ENCODE measurements at places on chromosomes 12 and 14.

DNA sequence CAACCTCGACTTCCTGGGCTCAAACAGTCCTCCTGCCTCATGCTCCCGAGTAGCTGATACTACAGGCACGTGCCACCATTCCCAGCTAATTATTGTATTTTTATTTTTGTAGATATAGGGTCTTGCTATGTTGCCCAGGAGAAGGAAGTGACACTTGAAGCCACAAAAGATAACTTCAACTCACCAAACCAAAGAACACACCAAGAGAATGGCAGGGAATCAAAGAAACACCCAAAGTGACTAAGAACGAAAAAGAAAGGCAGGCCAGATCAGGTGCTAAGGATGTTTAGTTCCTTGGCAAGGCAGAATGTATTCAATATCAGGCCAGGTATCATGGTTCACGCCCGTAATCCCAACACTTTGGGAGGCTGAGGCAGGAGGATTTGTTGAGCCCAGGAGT lies 10.1 kb upstream of the TPCN1 start:
- no peak for DNase-seq

GRCh38 chr12:75154388-75154787 lies 55.3 kb downstream of the KCNC2 start:
- DNase-seq, result no peak

DNA sequence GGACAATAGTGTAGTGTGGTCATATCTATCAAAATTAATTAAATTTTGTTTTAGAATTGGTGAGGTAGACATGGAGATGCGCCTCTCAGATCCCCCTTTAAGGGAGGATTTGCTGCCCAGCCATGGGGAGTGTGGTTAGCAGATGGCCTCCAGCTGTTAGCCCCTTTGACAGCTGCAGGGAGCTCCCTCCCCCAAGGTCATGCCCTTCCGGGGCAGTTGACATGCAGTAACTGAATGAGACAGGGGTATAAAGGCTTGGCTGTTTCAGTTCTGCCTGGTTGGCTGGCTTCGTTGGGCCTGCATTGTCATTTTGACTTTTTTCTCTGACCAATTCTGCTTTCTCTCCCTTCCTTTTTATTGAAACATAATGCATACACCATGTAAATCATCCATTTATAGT lies 291.5 kb upstream of the SRRM4 start:
- no peak for DNase-seq

GRCh38 chr14:43754838-43755237 lies 752.2 kb downstream of the FSCB start:
- no peak for DNase-seq

- no peak for DNase-seq
These were observed 646.2 kb downstream of the VRK1 start for GRCh38 chr14:97443412-97443811.

DNA sequence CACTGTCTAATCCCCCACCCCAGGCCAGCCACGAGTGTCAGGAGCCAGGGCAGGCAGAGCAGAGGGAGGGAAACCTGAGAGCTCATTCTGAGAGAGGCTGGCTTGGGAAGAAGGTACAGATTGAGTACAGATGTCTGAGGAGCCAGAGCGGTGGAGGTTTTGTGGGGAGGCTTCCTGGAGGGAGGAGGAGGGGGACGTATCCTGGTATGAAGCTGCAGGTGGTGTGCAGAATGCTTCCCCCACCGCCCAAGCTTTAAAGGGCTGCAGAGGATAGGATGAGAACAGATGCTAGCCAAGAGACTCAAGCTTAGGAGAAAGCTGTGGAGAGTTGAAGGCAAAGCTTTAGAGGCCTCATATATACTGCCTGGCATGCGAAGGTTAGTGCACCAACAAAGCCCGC lies 3.2 kb upstream of the TAMALIN start:
- no peak for DNase-seq

- DNase-seq, result no peak
These were observed 34.6 kb upstream of the PYGL start for GRCh38 chr14:50978888-50979287.

DNA sequence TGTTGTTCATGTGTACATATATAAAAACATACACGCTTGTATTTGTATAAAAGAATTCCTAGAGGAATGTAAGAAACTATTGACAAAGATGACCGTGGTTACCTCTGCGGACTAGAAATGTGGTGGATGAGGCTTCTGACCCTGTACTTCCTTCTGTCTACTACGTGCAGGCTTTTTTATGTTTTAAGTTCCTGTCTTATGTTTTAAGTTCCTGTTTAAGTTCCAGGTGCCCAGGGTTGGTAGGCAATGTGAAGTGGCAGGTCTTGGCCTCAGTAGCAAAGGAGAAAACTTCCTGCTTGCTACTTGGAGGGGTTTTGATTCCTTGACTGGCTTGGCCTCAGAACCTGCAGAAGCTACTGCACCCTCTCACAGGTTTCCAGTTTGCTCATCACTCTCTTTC lies 11.6 kb downstream of the POMT2 start:
- DNase-seq, result no peak

- no peak for DNase-seq
These were observed 19.1 kb upstream of the RAD52 start for GRCh38 chr12:968545-968944.

GRCh38 chr12:75694534-75695268 lies 183.3 kb upstream of the KRR1 start:
- DNase-seq, result no peak

- DNase-seq, result no peak
These were observed 6.0 kb upstream of the PCNX4 start for GRCh38 chr14:60085693-60086092.

DNA sequence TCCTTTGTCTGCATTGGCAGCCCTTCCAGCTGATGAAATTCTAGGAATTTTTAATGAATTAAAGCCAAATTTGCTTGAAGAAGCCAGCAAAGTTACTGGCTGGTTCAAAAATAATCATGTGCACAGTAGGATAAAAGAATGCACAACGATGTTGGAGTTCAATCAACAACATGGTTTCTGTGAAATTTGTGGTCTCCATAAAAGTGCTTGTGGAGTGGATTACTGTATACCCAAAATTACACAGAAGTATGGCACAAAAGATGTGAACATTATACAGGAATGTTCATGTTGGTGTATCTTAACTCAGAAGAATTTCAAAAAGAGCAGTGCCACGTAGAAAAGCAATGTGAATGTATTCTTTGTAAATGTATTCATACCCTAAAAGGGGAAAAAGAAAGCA lies 105.0 kb upstream of the METAP2 start:
- DNase-seq, result no peak

- DNase-seq, result no peak
These were observed 122.5 kb upstream of the CNTN1 start for GRCh38 chr12:40569626-40570179.

Measured in epithelial cell of proximal tubule (primary cell).